ENCODE measurements at places on chromosomes 5 and 9. TPM values are rescaled to one million over a fixed set of nuclear protein-coding genes. Genes with fewer than 3 reads are reported as not detected.

DNA sequence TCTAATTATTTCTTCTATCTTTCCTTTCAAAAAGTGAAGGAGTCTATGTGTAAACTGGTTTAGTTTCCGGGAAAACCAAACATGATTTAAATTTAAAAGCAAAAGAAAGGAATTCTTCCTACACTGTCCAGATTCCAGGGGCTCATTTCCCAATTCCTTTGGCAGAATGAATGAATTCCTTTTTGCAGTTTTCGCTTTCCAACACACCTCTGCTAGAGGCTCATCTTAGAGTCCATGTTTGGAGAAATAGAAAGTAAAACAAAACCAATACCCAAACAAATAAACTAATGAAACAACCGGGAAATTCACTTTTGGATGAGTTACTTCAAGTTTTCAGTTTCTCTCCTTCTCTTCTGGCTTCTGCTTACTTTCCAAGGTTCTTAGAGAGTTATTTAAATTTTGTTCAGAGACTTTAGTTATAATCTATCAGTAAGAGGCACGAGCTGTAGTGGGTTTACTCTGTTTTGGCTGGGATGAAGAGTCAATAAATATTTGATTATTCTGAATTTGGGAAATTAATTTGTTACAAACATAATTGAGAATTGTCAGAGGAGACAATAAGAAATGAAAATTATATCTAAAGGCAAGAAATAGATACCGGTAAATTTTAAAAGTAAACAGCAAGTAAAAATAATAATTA lies 365.0 kb upstream of the CDH9 start:
- no peak for DNase-seq

GRCh38 chr5:133397348-133397747 lies 215.0 kb downstream of the FSTL4 start:
- DNase-seq = no peak

DNA sequence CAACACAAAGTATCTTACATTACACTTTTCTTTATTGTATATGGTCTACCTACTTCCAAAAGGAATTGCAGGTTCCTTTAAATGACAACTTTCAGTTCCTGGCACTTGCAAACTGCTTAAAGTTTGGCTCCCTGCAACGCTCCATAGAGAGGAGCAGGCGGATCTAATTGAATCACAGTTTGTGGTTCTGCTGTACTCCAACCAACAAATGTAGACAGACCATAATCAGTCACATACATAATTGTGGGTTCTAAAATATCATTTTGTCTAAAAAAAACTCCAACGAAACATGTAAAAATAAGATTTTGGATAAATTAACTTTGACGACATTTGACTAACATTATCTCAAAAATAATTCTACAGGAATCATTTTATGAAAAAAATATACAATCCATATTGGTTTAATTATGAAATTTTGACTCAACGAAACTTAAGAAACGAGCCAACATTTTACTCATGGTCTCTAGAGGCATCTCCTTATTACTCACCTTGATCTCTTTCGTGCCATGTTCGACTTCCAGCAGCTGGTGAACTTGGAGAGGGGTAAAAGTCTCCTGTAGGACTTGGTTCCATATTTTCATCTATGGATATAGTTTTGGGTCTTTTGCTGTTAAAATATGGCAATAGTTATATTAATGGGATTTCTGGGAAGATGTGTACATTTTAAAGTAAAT lies 167.6 kb downstream of the NFIB start:
- DNase-seq = no peak

DNA sequence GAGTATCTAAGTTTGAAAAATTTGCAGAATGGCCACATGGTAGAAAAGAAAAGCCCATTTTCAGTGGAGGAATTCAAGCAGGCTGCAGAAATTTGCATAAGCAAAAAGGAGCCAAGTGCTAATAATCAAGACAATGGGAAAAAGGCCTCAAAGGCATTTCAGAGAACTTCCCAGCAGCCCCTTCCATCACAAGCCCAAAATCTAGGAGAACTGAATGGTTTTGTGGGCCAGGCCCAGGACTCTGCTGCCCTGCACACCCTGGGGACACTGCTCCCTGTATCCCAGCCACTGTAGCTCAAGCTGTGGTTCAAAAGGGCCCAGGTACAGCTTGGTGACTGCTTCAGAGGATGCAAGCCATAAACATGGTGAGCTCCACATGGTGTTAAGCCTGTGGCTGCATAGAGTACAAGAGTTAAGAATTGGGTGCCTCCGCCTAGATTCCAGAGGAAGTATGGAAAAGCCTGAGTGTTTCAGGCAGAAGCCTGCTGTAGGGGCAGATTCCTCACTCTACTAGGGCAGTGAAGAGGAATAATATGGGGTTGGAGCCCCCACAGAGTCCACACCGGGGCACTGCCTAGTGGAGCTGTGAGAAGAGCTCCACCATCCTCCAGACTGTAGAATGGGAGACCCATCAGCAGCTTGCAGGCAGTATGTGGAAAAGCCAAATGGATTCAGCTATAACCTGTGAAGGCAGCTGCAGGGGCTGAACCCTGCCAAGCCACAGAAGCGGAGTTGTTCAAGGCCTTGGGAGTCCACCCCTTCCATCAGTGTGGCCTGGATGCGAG lies 720.7 kb upstream of the CTNND2 start:
- DNase-seq = no peak

Gene ZDHHC11B
- total RNA-seq = not detected

GRCh38 chr9:121954477-121955140 lies 138.5 kb downstream of the TTLL11 start:
- no peak for DNase-seq

Gene PSAT1
- total RNA-seq = 191 TPM

DNA sequence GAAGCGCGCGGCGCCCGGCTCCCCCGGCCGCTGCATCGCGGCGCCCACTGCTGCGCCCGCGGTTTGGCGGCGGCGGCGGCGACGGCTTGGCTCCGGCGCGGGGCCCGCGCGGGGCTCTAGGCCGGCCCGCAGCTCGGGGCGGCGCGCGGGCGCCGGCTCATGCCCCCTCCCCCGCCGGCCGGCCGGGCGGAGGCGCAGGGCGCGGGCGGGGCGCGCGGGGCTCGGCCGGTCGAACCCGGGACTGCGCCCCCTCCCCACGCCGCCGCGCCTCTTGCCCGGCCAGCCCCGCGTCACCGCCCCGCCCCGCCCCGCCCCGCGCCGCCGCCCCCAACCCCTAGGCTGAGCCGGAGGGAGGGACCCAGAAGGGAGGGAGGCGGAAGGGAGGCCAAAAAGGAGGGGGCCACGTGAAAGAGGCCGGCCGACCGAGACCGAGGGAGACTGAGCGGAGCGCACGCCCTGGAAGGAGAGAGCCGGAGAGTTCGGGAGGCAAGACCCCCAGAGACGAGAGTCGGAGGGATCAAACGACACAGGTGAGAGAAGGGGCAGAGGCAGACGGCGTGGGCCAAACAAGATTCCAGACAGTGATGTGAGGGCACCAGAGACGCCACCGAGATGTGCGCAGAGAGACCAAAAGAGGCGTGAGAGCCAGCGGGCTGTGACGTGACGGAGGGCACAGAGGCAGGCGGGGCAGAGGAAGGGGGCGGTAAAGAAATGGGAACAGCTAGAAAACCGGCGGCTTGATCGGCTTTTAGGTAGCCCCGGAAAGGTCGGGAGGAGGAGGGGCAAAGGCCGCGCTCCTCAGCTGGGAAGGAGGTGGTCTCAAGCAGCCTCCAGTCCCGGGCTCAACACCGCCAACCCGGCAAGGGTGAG lies at the start of gene BARX1:
Gene BARX1 (minus strand): TSS at position 245 of the 870 bp plus-strand sequence. CDS start 209 bp downstream, at position 36.
- DNase-seq = peak; percentile 44

Gene SUB1
- total RNA-seq = 414 TPM

DNA sequence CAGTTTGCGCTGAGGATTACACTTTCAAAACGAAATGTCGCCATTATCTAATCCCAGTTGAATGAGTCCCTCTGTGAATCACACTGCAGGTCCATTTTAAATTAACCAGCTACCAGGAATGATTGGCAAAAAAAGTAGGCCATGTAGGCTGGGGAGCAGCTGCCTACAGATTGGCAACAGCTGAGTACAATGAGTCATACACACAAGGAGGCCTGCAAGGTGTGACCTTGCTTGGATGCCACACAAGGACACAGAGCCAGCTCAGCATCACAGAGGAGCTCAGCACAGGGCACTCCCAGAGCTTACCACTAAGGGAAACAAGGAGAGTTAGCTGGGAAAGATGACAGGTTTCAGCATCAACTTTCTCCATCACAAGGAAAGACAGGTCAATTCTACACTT lies 12.9 kb downstream of the HAVCR1 start:
- DNase-seq = peak; percentile 11
